ENCODE measurements at places on chromosomes 2 and 18.

- no peak for DNase-seq
Observed at GRCh38 chr2:1653956-1654695, 90.2 kb downstream of the PXDN start.

DNA sequence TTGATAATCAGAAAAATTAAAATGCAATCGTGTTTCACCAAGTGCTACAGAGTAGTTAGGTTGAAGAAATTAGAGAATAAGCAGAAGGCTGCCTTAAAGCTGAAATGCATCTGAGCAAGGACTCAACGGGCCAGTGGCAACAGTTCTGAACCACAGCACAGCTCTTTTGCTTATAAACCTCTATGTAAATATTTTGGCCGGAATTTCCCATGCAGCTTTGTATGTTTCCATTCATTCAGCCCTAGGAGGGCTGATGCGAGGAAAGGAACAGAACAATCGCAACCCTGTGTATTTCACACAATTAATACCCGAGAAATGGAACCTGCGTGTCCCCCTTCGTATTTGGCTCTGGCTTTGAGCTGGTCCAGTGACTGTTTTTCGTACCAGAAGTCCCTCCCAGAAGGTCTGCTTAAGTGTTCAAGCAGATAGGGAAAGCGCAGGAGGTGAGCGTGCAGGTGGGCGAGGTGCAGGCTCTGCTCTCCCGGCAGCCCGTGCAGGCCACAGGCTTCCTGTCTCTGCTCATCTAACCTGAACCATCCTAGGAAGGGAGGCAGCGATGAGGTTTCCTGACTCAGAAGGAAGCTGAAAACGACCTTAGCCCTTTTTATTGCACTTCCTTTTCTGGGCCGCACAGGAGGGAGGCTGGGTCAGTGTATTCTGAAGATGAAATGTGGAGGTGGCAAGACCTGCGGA is 67.3 kb downstream of the ASB1 start:
- peak; percentile 34 for DNase-seq

GRCh38 chr2:163135256-163135655 is 296.7 kb upstream of the KCNH7 start:
- DNase-seq: no peak

DNA sequence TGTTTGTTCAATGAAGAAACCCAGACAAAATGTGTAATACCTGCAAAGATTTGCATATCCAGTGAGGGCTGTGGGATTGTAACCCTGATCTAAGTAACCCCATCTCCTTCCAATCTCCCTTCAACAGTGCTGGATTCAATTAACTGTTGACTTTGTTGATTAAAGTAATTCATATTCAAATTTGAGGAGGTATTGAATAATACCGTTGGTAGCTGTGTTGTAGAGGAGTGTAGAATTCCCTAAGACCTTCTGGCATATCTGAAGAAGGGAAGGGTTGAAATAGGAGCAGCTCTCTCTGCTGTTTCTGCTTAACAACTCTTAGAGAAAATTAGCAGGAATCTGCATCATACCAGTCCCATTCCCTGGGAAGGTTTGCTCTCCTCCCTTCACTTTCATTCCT is 28.2 kb downstream of the MAIP1 start:
- no peak for DNase-seq

- no peak for DNase-seq
Observed at GRCh38 chr2:179861027-179861415, 391 bp downstream of the ZNF385B start.
